ENCODE measurements at places on chromosomes 2 and 18.

DNA sequence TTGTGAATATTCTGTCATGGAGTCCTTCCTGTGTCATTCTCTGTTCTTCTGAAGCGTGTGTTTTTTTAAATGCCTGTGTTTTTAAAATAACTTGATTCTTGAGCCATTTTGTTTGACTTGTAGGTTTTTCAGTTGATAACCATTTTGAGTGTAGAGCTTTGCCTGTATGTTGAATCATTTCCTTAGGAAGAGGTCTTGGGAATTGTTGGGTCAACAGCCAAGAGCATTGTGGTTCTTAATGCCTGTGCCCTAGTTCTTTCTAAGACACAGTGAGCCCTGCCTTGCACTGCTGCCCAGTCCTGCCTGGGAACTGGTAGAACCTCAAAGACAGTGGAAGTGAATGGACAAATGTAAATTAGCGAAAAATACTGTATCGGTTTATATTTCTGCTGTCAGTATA lies 25.9 kb downstream of the RAB12 start:
- DNase-seq, result no peak

DNA sequence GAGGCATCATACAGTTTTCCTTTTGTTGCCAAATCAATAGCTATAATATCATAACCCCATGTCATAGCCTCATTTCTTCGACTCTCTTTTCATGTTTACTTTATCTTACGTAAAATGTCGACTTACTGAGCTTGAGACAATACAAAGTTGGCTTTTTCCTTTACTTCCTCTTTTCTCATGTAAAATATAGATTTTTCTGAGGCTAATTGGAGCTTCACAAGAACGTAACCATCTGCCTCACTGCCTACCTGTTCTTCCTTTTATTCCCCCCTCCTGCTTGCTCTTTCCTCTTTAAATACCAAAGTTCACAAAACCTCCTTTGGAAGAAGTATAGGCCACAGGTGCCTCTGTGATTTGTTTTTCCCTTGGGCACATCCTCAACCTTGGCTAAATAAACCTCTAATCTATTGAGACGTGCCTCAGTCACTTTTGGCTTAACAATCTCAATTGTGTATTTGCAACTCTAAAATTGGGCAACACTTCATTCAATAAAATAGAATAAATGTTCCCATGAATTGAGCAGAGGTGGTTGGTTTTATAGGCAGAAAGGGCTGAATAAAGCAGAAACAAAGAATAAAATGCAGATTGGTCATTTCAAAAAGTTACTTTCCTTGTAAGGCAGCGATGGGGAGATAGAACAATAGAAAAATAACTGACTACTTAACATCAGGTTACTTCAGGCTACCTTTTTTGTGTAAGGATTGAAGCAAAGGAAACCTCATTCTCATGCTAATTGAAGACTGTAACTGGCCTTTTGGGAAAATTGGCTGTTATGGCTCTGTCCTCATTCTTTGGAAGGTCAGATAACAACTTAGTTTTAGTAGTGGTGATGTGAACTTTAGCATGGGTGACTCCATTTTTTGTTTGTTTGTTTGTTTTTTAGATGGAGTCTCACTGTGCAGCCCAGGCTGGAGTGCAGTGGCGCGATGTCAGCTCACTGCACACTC lies 21.3 kb downstream of the COMMD1 start:
- DNase-seq, result no peak

- no peak for DNase-seq
Observed at GRCh38 chr18:71831039-71831438, 713.1 kb downstream of the CBLN2 start.

DNA sequence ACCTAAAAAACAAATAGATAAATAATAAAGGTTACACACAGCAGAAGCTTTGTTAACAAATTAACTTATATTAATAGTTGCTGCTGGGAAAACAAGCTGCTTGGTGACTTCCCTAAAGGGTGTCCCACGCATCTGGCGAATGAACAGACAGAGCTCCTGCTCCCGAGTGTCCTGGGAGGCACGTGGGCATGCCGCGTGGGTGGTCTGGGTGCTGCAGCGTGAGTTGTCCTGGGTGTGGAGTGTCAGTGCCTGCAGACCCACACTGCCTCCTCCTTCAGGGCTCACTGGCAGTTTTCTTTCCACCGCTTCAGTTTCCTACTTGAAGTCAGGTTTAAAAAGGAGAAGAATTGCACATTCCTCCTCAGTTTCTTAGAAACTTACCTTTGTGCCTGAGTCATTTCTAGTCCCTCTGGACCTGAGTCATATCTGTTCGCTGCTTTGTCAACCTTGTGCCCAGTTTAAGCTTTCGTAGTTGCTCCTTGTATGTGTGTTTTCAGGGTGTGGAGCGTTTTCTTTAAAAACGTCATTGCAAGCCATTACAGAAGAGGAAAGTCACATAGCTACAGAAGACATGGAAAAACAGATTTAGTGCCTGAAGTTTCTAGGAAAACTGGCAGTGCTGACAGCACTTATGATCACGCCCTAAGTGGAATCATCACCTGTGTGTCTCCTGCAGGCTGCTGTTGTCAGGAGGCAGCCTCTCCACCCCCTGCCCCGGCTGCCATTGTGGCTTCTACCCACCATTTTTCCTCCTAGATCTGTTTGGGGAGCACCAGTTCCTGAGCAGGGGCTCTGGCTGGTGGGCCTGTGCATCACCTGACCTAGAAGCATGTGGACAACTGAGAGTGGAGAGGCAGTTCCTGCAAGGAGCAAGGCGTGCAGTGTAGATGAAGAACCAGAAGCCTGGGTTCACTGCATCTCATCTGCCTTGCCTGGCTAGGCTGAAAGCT lies 24.5 kb downstream of the IMPA2 start:
- DNase-seq, result no peak

DNA sequence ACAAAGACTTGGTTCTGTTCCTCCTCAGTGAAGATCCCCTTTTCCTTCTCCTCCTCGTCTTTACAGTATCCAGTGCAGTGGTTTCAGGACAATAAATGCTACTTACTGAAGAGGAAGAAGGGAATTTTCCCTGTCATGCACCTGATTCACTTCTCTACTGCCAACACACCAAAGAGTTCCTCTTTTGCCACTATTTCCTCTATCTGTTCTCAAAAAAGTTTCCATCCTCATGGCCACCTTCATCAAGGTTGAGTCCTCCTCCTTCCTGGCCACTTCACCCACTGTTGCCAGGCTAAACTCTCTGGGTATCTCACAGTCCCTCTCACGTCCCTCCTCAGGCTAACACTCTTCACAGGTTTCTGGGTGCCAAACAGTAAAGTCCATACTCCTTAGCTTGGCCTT lies 41.7 kb downstream of the PLEKHM3 start:
- no peak for DNase-seq

DNA sequence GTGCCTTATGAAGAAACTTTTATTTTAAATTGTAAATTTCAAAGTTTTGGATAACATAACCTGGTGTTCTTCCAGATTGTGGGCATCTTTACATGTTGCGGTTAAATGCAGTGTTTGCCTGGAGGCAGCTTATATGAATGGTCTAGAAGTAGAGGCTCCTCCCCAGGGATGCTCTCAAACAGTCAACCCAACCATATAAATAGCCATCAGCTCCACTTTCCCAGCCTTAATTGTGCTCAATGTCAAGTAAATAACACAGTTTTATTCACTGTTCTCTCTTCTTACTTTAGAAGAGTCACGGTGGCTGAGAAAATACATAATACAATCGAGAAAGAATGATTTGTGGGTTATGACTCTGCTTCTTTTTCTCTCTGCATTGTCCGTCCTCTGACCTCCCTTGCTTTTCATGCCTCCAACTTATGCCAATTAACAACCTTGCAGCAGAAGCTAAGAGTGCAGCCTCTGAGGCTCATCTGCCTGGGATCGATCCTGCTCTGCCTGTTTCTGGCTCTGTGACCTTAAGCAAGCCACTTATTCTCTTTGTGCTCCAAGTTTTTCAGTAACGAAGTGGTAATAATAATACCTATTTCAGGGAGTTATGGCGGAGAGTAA lies 100.3 kb downstream of the DAW1 start:
- DNase-seq, result no peak

GRCh38 chr2:212299333-212299732 lies 239.3 kb downstream of the ERBB4 start:
- DNase-seq, result no peak

DNA sequence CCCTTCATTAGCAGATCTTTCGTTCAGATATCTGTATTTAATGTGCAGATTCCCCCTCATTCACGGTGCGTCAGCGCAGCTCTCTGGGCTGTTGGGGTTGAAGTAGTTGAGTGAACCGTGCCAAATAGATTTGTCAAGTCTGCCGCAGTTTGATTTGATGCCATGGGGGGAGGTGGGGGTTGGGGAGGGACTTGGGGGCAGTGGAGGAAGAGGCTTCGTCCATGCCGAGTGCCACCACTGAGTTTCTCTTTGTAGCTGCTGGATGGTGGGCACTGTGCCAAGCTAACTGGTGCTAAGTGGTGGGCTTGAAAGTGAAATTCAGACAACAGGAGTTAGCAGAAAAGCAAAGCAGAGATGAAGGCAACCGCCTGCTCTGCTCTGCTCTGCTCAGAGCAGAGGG lies 47.9 kb downstream of the NRP2 start:
- no peak for DNase-seq

DNA sequence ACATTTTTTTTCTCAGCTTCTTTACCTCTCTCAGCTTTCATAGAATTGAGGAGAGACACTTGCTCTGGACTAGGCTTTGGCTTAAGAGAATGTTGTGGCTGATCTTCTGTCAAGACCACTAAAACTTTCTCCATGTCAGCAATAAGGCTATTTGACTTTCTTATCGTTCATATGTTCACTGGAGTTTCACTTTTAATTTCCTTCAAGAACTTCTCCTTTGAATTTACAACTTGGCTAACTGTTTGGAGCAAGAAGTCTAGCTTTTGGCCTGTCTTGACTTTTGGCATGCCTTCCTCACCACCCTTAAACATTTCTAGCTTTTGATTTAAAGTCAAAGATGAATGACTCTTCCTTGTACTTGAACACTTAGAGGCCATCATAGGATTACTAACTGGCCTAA lies 104.4 kb upstream of the SLC39A10 start:
- DNase-seq, result no peak

DNA sequence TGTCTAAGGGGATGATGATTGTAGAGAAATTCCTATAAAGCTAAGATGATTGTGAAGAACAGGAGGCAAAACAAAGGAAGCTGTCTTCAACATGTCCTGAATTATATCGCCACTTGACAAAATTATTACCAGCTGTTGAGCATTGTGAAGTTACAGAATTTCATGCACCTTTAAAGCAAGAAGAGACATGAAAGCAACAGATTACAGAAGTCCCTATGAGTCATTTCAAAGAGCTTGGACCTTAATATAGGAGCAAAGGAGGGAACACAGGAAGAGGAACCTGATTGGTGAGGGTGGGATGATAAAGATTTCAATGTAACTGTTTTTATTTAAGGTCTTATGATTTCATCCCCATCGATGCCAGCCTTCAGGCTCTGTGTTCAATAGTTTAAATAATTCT lies 526.9 kb upstream of the HNMT start:
- DNase-seq, result no peak

GRCh38 chr2:8265476-8266226 lies 416.2 kb upstream of the ID2 start:
- DNase-seq, result no peak

GRCh38 chr2:196290569-196290968 lies 119.2 kb upstream of the STK17B start:
- DNase-seq, result no peak

DNA sequence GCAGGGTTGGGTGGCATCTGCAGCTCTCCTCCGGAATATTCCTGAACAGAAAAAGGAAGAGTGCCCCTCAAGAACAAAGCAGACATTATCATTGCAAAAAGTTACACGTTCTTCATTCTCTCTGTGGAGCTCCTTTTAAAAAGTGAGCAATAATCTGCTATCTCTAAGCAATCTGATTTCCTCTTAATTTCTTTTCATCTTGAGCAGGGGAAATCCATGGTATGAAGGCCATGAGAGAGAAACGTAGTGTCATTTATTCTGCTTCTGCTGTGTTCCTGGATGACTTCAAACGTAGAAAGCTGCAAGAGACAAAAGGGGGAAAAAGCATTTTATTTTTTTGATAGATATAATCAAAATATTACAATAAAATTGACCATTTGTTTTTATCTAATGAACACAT lies 16.9 kb downstream of the SMIM21 start:
- DNase-seq, result no peak

DNA sequence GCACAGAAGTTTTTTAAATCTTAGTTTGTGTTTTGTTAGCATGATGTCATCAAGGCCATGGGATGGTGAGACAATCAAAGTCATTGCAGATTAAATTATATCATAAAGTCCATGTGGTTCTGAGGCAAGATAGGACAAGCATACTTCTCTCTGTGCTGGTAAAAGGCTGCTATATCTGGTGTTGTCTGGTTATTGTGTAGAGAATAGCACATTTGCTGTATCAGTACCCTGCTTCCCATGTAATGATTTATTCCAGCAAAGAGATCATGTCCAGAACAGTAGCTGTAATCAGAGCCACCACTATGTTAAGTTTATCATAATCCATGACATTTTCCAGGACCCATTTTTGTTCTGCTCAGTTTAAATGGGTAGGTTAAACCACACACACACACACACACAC lies 123.0 kb downstream of the TTC27 start:
- no peak for DNase-seq

DNA sequence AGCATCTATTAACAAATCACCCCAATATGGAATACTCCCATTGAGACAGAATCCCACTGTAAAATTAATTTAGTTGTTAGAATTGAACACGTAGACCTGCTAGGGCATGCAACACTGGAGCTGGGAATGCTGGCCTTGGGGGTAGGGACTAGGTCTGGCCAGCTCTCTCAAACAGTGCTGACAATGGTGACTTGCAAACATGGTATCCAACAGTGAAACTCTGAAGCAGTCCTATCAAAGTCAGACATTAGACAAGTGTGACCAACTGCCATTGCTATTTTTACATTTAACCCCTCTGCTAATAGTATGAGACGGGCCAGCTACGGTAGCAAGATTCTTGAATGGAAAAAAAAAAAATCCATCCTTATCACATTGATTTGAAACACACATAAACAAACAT lies 7.2 kb downstream of the E2F6 start:
- no peak for DNase-seq

DNA sequence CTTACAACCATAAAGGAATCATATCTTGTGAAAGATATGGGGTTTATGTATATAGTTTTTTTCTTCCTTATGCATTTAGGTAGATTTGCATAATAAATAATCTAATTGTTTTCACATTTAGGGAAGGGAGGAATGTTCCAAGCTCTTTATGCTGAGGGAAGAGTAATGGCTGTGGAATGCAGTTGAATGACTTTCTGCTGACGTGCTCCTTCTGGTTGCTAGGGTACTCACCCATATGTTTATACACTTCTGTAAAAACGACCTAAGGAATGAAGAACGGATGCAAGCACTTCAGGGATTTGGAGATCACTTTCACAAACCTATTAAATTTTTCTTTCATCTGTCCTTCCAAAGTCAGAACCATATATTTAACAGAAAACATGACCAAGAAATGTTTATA lies 29.2 kb upstream of the PPP4R1 start:
- no peak for DNase-seq

DNA sequence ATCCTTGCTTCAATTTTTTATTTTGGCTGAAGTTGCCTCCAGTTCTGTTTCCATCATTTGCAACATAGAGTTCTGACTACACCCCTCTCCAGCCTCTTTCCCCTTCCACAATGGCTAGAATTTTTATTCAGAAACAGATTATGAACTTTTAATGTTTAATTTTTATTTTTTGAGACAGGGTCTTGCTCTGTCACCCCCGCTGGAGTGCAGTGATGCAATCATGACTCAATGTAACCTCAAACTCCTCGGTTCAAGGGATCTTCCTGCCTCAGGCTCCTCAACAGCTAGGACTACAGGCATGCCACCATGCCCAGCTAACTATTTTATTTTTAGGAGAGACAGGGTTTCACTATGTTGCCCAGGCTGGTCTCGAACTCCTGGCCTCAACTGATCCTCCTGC lies 2.8 kb downstream of the NTSR2 start:
- DNase-seq, result no peak

GRCh38 chr2:128664499-128664971 lies 345.9 kb upstream of the HS6ST1 start:
- DNase-seq, result no peak
